NAMALWA (cell line): ENCODE measurements at places on chromosomes 1 and 21.

GRCh38 chr1:6724517-6725141 is 23.0 kb upstream of the DNAJC11 start:
- no peak for DNase-seq

GRCh38 chr1:67618285-67619018 is 66.5 kb upstream of the GADD45A start:
- no peak for DNase-seq

DNA sequence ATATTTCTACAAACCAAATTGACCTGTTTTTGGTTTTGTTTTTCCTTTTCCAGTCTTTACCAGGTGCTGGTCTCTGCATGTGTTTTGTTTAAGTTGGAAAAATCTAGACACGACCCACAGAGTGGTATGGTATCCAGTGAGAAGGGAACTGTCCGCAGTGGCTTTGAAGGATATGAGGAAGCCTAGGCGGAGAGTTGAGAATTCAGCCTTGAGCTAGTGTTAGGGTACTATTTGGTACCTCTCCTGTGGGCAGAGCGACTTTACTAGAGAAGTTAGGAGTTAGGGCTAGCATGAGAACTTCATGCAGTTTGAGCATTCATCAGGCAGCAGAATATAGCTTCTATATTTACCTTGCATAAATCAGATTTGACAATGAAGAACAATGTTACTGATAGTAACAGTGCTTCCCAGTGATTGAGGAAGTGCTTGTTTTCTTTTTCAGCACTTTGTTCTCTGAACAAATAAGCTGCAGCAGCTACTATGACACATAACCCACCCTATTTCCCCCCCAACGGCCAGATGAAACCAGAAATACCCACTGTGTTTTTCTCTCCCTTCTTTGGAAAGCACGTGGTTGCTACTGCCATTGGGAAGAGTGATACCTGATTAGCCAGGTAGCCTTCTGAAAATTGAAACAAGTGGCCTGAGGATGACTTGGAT is 19.0 kb downstream of the MRPS6 start:
- no peak for DNase-seq

GRCh38 chr1:116379057-116379630 is 6.1 kb downstream of the ATP1A1 start:
- DNase-seq: no peak

DNA sequence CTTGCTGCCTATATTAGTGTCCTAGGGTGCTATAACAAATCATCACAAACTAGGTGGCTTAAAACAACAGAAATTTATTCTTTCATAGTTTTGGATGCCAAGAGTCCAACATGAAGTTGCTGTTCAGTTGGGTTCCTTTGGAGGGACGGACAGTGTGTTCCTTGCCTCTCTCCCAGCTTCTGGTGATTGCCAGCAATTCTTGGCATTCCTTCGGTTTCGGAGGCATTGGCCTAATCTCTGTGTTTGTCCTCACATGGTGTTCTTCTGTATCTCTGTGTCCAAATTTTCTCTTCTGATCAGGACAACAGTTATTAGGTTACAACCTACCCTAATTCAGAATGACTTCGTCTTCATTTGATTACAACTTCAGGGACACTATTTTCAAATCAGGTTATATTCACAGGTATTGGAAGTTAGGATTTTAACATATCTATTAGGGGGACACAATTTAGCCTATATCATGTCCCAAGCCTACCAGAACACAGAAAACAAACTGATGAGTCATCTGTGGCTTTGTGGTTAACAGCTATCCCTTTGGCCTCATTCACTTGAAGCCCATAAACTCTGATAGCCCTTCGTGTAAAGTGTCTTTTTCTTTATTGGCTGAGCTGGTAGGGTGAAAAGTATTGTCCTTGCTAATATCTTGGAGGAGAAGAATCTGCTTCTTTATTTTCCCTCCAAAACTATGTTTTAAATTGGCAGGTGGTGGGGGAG is 83.2 kb upstream of the PAPPA2 start:
- no peak for DNase-seq

- no peak for DNase-seq
Observed at GRCh38 chr1:202858331-202858730, 30.6 kb downstream of the RABIF start.

- DNase-seq: no peak
Observed at GRCh38 chr1:206754011-206754410, 16.6 kb upstream of the IL19 start.

DNA sequence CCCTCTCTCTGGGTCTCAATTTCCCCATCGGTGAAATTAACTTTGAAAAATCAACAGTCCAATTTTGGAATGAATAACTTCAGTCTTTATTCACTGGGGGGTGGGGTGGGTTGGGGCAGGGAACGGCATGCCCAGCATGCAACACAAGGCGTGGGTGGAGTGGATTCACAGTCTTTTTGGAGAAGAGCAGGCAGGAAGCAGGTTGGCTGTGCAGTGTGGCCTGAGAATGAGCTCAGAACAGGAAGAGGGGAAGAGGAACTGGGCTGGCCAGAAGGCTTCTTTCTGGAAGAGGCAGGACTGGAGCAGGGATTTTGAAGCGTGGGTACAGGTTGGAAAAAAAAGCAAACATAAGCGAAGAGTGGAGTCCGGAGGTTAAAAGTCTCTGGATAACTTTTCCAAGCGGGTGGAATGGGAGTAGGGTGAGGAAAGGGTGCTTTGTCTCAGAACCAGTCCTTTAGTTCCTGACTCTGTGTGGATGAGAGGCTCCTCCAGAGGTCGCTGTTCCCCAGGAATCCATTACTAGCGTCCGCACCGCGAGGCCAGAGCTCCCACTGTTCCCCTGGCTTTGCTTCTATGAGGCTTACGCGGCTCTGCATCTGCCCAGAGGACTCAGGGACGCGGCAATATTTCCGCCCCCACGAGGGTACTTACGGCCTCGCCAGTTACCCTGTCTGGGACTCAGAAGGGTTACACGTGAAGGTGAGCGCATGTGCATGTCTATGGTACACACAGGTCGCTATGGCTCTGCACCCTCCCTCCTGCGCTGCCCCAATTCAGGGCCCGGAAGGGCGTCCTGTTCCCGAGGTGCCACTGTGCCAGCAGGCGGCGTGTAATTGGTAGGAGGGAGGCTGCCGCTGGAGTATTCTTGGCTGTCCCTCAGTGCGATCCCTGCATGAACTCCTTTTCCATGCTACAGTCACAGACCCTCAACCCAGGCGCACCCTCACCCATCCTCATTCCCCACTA is 5.5 kb upstream of the FOXD2 start:
- DNase-seq: peak; percentile 61

DNA sequence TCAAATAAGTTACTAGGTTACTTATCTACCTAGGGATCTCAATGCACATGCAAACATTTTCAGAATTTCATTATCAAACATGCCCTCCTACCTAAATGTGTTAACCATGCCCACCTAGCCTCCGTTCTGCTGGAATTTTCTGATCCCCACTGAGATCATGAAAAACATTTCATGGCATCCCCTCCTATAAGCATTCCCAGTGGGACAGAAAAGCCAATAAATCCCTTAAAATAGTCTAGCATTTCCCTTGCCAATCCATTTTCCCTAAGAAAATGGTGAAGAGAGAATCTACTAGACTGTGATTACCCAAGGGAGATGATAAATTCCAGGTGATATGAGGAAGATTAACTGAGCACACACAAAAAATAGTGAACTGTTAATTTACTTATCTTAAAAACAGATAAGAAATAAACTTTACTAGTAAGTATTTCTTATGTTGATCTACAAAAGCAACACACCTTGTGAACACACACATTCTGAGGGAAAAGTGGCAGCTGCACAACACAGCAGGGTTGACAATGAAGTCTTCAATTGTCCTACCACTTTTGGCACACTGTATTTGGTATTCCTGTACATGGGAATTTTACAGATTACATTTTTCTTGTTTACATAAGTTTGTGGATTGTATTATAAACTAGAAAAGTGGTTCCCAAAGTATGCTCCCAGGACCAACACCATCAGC is 49.6 kb downstream of the ARID4B start:
- no peak for DNase-seq

GRCh38 chr1:243686159-243686558 is 163.9 kb downstream of the AKT3 start:
- DNase-seq: no peak

GRCh38 chr1:44828003-44828651 is 14.9 kb downstream of the PTCH2 start:
- DNase-seq: no peak

GRCh38 chr1:174433451-174433850 is 14.3 kb upstream of the GPR52 start:
- DNase-seq: no peak

DNA sequence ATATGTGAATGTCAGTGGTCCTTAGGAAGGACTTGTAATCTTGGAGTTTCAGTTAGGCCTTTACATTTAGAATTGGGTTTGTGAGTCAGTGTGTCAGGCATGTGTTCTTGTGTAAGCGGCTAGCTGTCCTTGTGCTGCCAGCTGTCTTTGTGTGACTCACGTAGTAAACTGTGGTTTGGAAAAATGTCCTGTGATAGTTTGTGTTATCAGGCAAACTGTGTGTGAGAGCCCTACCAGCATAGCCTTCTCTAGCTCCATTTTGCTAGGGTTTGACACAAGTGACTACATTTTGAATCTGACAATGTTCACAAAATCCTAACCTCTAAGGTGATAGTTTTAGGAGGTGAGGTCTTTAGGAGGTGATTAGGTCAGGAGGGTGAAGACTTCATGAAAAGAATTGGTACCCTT is 6.9 kb upstream of the SLC35D1 start:
- DNase-seq: no peak

DNA sequence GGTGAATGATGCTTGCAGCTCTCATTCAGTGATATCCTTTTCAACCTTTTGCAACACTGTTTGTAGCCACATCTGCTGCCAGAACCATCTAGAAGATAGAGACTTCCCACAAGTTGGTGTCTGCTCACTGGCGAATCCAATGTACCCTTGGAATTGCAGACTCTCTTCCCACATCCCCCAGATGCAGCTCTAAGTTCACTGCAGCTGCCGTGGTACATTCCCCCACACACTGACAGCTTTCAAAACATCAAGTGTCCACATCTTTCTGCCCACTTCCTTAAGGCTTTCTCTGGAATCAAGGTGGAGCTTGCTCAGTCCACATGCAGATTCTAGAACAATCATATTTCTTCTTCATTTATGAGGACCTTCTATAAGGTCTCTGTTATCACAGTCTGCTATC is 99.2 kb downstream of the PLPPR4 start:
- DNase-seq: no peak

DNA sequence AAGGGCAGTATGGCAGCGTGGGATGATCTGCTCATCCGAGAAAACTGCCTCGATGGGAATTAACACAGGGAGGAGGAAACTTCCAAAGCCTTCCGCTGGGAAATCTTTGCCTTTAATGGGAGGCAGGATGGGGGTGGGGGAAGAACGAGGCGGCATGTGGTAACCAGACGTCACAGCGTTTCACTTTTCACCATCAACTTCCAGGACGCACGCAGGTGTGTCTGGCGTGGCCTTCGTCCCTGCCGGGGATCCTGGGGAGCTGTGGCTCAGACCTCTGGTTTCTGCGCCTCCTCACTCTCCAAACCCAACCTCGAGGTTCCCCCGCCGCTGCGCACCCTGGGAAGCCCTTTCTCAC is 282 bp downstream of the RSPH1 start:
- DNase-seq: no peak

DNA sequence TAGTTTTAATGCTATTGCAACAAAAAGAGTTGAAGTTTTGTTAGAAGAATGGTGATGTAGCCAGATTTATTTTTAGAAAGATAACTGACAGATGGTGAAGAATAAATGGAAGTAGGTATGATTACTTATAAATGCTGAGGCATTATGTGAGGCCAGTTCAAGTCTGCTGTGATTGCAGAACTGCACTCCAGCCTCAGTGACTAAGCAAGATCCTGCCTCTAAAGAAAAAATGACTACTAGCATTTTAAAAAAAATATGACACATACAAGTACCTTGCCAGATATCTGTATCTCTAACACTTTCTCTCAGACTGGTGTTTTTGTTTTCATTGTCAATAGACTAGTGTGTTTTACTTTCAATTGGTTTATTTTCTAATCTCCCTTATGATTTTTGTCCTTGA is 1242.4 kb upstream of the ADGRL4 start:
- no peak for DNase-seq

DNA sequence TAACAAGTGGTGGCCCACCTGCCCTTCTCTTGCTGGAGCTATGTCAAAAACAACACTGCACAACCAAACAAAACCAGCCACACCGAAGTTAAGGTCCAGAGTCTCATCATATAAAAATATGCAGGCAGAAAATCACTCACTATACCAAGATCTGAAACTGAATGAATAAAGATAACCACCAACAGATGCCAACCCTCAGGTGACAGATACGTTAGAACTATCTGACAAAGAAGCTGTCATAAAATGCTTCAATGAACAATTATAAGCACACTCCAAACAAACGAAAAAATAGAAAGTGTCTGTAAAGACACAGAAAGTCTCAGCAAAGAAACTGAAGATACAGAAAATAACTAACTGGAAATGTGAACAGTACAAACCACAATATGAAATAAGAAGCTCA is 14.0 kb downstream of the ZNF496 start:
- DNase-seq: no peak

GRCh38 chr1:65163201-65163805 is 15.3 kb downstream of the AK4 start:
- DNase-seq: no peak

DNA sequence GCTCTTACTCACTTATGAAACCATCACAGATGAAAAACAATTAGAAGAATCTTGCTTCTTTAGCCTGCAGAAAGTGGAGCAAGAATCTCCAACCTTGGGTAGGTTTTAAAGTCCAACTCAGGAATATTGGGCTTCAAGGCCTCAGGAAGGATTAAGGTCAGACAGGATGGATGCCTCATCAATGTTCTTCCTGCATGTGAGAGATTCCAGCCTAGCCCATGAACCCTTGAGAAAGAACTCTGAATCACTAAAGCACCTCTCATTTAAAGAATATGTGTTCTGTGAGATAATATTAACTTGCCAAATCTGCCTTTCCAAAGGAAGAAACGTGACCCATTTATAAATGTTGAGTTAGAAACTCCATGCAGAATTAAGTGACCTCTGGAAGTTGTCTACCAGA is 345.2 kb upstream of the CAMK1G start:
- no peak for DNase-seq

- DNase-seq: no peak
Observed at GRCh38 chr1:228373681-228374571, 32.7 kb downstream of the TRIM11 start.

- DNase-seq: no peak
Observed at GRCh38 chr1:20410503-20410902, 75.5 kb downstream of the CAMK2N1 start.

- no peak for DNase-seq
Observed at GRCh38 chr1:207510444-207510843, 14.5 kb downstream of the CR1 start.
